ENCODE measurements at places on chromosomes 1 and 21.

- DNase-seq, result no peak
These were observed 21.2 kb upstream of the CENPF start for GRCh38 chr1:214581785-214582184.

DNA sequence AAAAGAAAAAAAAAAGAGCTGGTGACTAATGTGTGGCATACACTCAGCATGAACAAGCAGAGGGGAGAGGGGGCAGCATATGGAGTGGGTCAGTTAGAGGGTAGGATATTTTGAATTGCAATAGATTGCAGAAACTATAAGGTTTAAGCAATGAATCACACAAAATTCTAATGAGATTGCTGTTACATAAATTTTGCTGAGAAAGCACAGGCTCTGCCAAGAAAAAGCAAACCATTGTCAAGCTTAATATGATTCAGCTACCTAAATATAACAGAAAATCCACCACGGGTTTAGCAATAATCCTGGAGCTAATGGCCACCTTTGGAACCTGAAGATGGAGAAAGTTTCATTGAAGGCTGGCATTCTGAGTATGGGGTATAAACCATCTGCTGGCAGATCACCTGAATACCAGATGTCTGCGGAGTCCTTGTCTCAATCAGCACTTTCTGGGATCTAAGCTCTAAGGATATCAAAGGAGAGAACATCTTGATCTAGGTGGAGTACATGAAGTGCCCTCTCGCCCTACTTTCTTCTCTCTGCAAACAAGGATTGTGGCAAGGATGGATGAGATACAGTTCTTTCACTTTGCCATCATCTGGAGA lies 30.3 kb upstream of the ANGPTL7 start:
- no peak for DNase-seq

DNA sequence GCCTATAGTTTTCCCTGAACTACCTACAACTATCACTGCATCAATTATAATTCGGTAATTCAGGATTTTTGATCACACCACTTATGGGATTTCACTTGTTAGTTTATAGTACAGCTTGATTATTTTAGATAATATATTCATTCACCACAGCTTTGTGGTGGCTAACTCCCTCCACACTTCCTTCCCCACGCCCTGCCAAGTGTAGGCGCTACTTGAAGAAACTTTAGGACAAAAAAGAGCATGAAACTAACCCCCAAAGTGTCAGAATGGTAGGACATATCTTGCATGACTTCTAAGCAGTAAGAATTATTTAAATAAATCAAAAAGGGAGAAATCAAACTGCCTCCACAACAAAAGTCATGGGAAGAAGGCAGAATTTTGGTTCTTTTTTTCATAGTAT lies 70.1 kb downstream of the LHX9 start:
- no peak for DNase-seq

GRCh38 chr1:244865820-244866219 lies 1.5 kb upstream of the HNRNPU start:
- no peak for DNase-seq

GRCh38 chr1:226369110-226369509 lies 38.8 kb downstream of the PARP1 start:
- DNase-seq, result no peak

DNA sequence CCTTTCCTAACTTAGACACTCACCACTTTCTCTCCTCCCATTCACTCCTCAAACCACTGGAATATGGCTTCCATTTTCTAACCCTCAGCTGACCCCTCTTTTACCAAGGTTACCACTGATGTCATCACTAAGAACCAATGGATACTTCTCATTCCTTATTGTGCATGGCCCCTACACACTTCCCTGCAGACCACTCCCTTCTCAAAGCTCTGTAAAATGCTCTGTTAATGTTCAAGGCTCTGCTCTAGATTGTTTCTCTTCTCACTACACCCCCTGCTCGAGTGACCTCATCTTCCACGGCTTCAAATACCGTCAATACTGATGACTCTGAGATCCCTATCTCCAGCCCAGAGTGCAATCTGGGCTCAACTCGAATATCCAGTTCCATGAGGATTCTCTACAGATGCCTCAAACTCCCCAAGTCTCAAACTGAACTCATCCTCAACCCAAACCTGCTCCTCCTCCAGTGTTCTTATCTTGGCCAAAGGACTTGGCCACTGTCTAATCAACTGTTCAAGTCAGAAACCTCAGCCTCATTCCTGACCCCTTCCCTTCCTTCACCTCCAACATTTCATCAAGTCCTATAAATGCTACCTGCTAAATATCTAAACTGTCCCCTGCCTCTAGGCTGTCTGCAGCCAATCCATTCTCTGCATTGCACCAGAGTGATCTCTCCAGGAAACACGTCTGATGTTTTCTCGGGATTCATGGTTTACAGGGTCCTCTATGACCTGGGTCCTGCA lies 41.3 kb upstream of the BMP8B start:
- DNase-seq, result no peak

DNA sequence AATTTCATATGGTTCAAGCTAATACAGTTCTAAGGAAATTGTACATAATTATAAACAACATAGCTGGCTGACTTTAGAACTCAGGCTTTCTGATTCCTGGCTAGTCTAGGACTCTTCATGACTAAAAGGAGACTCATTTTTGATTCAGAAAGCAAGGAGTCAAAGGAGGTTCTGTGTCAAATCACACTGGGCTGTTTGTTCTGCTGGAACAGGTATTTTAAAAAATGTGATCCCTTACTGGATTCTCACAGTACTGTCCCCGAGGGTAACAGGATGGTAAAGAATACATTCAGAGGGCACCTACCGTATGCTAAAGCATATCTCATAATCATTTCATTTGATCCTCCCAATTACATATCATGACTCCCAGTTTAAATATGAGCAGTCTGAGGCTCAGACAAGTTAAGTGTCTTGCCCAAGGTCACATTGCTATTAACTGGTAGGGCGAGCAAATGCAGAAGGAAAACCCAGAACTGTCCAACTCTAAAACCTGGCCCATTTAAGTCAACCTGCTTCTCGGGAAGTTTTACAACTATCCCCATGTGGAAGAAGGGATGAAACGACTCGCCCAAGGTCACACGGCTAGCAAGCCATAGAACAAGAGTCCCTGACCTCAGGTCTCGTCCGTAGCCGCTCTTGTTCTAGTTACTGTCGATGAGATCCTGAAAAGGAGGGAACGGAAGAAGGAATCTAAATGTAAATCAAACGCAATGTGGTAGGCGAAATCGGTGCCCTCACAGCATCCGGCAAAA lies 675 bp downstream of the MYSM1 start:
- DNase-seq, result no peak

- DNase-seq, result peak; percentile 16
These were observed 102.9 kb downstream of the ZZZ3 start for GRCh38 chr1:77579547-77579946.

GRCh38 chr1:210633636-210634035 lies 304.9 kb downstream of the HHAT start:
- DNase-seq, result no peak

DNA sequence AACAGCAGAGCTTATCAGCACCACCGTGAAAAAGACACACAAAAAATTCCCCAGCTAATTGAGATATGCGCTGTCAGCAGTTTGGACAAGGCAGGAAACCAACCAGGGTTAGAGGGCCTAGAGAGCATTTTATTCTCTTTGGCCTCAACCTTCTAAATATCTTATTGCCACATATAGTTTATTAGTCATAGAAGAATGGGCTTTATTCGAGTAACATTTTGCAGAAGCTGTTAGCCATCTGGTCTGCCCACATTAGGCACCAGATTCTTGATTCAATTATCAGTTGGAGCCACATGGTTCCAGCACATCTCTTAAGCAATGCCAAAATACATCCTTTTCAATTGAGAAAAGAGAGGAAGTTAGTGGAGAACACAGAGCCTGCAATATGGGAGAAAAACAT lies 109.9 kb upstream of the CXADR start:
- DNase-seq, result no peak

- no peak for DNase-seq
These were observed 34.2 kb downstream of the KRTAP10-1 start for GRCh38 chr21:44505673-44506278.

DNA sequence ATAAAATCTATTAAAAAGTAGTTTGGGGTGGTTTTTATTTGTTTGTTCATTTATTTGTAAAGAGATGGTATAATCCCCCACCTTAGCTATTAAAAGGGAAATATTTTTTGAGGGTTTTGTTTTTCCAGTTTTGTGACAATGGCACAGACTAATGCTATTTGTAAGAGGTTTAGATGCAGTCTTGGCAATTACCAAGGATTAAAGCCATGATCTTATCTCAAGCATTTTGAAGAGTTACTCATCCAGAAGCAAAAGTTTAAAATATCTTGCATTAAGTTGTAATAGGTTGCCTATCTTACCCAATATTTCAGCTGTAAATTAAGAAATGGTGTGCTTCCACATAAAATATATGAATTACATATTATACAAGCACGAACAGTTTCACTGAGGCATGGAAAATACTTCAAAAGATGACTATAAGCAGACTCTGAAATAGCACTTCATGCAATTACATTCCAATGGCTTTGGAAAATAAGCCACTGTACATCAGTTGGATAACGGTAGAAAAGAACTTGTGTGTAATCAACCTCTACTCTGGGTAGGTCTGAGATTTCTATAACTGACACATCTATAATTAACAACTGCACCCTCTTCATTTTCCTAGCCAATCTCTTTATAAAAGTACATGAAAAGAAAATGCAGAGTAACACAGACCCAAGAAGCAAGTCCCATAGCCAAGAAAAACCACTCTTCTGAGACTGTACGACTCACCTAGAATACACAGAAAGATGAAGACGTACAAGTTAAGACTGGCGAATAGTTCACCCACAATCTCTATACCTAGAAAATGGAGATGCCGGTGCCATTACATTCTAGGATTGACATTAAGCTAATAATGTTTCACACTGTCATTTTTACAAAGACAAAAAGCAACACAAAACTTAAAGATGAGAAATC lies 95.2 kb downstream of the PTPN14 start:
- no peak for DNase-seq

DNA sequence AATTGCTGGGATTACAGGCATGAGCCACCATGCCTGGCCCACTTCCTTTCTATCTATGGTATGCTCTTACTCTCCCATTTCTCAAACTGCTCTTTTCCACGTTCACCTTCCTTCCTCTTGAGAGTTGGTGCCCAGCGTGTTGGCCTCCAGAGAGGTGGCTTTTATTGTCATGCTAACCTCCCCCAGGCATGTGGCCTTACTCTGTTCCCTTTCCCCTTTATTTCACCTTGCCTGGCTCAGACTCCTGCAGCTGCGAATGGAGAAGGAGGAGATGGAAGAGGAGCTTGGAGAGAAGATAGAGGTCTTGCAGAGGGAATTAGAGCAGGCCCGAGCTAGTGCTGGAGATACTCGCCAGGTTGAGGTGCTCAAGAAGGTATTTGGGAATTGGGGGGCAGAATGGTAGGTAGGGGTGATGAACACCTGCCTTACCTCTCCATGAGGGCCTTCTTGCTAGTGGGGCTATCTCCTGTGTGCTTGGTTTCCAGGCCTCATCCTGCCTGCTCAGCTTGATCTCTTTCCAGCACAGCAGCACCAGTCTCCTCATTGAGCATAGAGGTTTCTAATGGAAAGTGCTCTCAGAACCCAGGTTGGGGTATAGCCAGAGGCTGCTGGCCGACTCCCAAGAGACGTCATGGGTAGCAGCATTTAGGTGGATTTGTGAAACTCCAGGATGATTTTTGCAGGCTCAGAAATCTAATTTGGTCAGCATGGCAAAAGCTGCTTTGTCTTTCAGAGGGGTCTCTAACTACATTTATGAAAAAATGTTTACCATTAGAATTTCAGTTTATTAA lies 13.2 kb upstream of the TUFT1 start:
- peak; percentile 20 for DNase-seq

- DNase-seq, result peak; percentile 45
These were observed 276.4 kb upstream of the B3GALT2 start for GRCh38 chr1:193462629-193463320.

GRCh38 chr1:6962478-6962995 lies 177.3 kb downstream of the CAMTA1 start:
- DNase-seq, result peak; percentile 99

- DNase-seq, result peak; percentile 31
These were observed 611.2 kb upstream of the ADGRL4 start for GRCh38 chr1:79617777-79618176.

DNA sequence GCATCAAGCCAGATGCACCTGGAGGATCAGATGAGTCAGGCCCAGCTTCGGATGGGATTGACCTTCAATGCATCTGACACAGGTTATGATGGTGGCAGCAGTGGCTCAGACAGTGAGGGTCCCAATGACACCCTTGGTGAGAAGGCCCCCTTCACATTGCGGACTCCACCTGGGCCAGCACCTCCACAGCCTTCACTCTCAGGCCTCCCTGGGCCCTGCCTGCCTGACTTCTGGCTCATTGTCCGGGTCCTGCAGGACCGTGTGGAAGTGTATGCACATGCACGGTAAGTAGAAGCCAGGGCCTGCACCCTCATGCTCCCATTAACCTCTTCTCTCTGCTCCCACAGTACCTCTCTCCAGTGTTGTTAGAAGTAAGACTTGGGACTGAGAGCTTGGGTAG lies 20.8 kb downstream of the HYI start:
- DNase-seq, result no peak

- no peak for DNase-seq
These were observed 1.2 kb downstream of the TRIM11 start for GRCh38 chr1:228405200-228405978.

- DNase-seq, result no peak
These were observed 11.4 kb upstream of the FAM163A start for GRCh38 chr1:179731643-179732042.

DNA sequence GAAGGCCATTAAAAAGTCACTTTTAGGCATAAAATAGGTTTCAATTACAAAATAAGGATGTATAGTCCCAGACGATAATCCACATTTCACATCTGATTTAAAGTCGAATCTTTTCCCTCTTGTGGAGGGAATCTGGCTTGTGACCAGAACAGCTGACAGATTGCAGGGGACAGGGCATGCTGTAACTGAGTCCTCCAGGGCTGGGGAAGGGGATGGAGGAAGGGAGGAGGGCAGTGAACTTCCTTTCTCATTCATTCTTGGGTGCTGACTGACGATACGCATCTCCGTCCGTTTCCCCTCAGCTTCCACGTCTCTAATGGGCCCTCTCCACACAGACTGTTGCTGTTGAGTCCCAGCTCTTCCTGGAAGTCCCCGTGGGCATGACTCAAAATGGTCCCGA lies 108.1 kb upstream of the CSF3R start:
- DNase-seq, result no peak

GRCh38 chr1:228401782-228402640 lies 4.6 kb downstream of the TRIM11 start:
- no peak for DNase-seq

DNA sequence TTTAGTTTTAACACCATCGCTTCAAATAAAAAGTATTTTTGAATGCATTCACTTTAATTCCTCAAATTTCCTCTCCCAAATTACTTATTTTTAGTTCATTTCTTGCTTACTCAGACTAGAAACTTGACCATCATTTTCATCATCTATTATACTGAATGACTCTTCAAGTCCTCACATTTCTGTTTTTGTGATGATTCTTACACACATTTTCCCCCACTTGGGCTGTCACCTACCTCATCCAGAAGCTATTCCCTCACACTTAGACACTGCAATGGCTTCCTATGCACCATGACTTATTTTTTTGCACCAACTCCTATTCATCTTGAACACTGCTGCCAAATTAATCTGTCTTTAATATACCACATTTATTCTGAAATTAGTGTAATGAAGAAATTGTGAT lies 239.6 kb upstream of the DUSP10 start:
- DNase-seq, result no peak

All from GM23338 (cell line).